ENCODE measurements at places on chromosomes 13 and 19.

DNA sequence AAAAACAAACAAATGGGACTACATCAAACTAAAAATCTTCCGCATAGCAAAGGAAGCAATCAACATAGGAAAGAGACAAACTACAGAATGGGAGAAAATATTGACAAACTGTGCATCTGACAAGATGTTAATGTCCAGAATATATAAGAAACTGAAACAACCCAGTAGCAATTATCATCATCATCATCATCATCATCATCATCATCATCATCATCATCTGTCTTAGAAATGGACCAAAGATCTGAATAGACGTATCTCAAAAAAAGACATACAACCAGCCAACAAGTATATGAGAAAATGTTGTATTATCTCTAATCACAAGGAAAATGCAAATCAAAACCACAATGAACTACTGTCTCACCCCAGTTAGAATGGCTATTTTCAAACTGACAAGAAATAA, 173.9 kb downstream of the PRR20E start:
- no peak for DNase-seq

DNA sequence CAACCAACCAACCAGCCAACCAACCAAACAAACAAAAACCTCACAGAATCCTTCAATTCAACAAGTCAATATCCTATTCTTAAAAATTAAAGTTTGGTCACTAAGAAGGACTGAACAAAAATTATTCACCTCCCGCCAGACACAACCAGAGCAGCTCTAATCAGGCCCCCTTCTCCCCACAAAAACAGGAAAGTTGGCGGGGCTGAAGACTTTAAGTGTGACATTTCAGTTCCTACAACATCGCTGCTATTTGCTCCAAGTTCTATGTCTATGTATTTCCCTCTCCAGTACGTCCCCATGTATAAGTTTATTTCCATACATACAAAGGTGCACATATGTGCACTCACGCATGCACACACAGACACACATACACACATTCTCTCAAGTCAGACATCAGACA, 32.8 kb upstream of the STK24 start:
- DNase-seq = no peak

DNA sequence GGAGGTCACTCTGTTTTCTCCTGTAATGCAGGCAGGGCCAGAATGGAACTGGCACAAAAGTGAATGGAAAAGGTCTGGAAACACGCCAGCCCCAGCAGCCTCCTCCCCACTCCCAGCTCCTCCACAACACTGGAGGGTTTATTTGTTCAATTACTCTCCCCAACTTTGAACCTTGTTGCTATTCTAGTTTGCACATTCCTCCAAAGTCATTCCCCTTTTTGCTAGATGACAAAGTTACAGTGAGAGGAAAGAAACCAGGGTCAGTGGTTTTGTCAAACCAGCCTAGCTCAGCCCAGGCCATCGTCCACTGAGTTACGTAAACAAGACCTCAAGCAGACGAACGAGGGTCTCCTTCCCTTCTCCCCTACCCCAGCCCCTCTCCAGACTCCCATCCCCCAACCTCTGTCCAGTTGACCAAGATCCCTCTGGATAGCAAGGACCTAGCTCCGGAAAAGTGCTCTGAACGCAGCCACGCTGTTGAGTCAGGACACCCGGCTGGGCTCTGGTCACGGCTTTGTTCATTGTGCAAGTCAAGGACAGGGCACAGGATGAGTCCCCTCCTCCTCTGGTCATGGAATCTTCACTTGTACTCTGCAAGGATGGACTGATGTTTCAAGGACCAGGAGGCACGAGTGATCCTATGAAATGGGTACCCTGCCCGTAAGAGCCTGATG, 180.0 kb downstream of the USP12 start:
- DNase-seq = no peak

GRCh38 chr19:43331435-43332010, 22.0 kb upstream of the CD177 start:
- no peak for DNase-seq

DNA sequence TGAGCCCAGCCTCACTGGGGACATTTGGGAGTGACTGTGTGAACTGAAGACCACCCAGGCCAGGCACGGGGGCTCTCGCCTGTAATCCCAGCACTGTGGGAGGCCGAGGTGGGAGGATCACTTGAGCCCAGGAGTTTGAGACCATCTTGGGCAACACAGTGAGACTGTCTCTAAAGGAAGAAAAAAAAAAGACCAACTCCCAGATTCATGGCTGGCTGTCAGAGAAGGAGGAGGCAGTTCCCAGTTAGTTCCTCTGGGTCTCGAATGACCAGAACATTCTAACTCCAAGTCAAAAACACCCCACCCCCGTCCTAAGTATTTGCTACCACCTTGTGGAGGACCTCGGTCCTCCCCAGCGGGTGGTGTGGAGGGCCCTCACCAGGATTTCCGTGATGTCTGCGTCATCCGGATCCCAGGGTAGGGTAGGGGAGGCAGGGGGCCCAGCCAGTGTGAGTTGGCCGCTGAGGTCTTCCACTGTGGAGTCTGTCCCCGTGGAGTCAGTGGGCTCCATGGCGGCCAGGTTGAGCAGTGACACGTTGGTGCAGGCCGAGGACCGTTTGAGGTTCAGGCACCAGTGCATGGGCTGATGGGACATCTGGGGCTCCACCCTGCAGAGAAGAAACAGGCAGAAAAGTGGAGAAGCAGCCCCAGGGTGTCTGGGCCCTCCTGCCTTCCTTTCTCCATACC, 1.3 kb downstream of the TSKS start:
- no peak for DNase-seq

DNA sequence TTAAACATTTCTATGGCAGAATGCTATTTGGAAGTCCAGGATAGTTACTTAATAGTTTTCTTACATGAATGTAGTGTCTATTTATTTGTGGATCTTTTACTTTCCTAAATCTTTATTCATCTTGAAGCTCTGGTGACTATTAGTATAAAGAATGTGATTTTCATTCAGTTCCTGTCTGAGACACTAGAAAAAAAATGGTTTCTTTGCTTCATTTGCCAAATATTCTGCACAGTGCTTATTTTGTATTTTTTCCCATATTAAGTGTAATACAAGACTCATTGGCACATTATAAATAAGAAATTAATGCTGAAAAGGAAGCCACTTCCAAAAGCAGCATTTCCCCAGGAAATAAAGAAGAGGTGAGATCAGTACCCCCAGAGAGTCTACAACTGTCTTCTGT, 109.8 kb downstream of the POSTN start:
- DNase-seq = no peak

DNA sequence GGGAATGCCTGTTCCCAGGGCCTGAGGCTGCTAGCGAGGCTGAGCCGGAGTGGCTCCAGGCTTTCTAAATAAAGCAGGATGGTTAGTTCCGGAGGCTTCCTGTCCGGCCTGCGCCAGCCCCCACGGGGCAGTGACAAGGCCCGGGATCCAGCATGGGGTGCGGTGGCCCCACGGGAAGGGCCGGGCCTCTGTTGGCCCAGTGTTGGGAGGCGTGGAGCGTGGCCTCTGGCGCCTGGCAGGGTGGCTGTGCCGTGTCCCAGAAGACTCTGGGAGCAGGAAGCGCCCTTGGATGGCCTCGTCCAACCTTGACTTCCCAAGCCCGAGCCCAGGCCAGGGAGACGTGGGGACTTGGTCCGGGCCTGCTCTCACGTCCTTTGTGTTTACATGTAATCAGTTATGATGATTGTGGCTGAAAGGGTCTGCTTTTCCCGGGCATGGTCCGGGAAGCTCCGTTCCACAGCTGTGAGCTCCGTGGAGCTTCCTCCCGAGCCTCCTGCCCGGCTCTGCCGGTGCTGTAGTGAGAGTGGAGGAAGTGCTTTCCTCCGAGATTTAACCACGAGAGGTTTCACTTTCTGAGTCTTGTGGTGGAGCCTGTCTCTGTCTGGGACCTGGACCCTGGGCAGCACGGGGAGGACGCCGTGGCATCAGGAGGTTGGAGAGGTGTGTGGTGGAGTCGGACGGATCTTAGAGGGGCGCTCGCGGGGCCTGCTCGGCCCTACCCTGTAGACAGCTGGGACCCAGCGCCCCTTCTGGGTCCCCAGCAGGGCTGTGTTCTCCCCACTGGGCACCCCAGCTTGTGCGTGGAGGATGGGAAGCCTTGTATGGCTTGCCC, 4.6 kb downstream of the GNA11 start:
- DNase-seq = no peak

DNA sequence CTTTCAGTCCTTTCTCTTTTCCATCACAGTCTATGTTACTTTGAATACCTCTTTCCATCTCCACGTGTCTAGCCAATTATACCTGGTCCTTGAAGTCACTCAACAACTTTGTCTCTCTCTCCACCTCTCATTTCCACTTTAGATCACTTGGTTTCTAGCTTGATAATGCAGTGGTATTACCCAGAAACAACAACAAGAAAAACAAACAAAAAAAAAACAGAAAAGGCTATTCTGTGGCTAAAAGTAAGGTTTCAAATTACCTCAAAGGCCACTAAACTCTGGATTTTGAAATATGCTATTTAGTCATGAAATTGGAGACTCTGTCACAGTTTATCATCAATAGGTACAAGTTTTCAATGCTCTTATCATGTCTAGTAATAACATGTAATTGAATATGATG, 184.8 kb downstream of the PCDH9 start:
- no peak for DNase-seq
